ENCODE measurements at places on chromosomes 7 and 10.

- no peak for DNase-seq
These were observed 270.5 kb downstream of the TCERG1L start for GRCh38 chr10:131041031-131041430.

DNA sequence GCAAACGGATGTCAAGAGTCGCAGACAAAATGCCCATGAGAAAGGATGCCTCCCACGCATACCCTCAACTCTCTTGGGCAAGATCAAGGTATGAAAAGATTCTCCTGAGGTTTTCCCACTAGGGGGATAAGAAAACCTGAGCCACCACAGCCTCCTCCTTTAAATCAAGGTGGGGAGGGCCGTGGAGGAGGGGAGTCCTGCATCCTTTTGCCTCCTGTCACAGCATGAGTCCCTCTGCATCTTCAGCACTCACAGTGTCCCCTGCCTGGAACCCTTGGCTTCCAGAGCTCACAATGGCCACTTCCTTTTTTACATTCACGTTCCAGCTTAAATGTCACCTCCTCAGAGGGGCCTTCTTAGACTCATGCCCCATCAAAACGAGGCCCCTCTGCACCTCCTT is 207.6 kb downstream of the GLI3 start:
- DNase-seq: no peak

GRCh38 chr7:26684447-26684846 is 179.9 kb downstream of the SKAP2 start:
- no peak for DNase-seq

DNA sequence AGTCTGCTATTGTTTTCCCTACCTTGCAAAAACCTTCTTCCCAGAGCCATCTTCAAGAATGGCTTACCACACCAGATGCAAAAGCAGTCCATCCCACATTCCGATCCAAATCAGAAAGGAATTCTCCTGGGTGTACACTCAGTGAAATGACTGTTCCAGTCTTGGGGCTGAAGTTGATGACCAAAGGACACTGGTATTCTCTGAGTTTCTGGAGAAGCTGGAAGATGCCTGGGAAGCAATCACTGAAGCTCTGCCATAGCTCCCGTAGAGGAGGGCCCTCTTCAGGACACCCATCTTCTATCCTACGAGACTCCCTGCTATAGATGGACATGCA is 155.7 kb downstream of the LCOR start:
- no peak for DNase-seq

GRCh38 chr7:36192053-36192824 is 39.2 kb downstream of the EEPD1 start:
- peak; percentile 84 for DNase-seq

- no peak for DNase-seq
These were observed 550.8 kb downstream of the IPMK start for GRCh38 chr10:57716884-57717283.

DNA sequence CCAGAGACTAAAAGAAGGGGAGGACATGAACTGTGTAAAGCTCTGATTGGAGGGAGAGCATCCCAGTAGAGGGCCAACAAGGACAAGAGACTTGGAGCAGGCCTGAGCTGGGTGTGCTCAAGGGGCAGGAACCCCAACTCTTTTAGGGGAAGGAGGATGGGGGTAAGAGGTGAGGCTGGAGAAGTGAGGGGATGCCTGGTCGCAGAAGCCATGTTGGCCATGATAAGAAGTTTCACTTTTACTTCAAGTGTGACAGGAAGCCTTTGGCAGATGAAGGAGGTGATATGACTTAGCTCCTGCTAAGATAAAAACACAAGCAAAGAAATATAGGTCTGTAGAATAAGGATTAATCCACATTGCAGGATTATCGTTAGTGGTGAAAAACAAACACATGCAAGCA is 208.3 kb downstream of the JAZF1 start:
- DNase-seq: no peak

Data from inflammatory macrophage treated with lipopolysaccharide for 1 hour (primary cell).